ENCODE measurements at places on chromosomes 16 and 17.
A peak's percentile ranks its signal among the peaks of the same experiment; 100 is the strongest.

DNA sequence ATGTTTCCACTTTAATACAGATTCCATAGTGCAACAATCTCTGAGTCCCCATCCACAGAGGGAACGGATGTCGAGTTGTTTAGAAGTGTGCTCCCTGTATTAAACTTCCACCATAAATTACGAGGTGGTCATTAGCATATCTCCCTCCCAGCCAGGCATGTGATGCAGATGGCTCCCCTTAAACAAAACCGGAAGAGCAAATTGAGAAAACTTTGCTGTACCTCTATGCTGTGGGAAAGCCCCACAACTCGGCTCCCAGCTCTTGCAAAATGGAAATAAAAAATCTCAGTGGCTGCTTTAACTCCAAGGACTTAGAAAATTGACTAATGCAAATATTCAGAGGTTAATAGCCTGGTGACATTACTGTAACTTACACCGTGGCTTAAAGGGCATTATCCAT is 290.9 kb downstream of the MAF start:
- DNase-seq, result no peak

- no peak for DNase-seq
Measured at GRCh38 chr16:85963753-85964285, 64.9 kb downstream of the IRF8 start.

DNA sequence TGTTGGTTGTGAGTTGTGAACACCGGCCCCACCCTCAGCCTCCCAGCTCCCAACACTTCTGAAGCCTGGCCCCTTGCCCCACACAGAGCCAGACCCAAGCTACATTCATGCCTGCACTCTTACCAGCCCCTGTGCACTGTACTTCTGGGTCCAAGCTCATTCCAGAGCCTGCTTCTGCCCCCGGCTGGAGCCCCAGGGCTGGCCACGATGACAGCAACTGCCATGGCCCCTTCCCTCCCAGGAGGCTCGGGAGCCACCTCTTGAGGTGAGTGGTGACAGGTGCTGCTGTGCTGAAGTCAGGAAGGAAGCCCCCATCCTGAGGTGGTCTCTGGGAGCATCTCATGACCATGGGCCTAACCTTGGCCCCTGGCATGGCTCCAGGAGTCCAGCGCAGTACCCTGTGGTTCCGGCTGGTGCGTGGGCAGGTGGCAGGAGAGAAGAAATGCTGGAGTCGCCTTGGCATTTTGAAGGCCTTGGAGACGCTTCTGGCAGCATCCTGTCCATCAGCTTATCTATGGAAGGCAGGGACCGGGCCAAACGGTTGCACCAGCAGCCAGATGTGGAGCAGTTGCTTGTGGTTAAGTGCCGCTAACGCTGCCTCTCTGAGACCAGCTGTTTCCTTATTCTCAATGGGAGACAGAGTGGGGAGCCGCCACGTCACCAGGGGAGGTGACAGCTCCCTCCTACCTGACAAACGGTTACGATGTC is 3.9 kb upstream of the CDT1 start:
- DNase-seq, result no peak

DNA sequence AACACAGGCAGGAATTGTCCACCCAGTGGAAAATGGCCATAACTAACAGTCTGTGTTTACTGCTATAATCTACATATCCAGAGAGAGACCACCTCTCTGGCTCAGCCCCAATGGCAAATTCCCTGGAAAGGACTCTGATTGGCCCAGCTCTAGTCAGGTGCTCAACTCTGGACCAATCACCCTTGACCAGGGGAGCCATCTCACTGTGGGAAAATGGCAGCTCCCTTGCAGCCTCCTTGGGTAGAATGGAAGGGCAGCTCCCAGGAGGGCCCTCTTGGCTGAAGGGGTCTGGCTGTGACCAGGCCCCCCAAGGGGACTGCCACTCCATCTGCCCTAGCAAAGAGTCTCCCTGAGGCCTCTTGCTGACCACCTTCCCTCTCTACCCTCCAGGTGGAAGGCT is 3.1 kb downstream of the ALOX15B start:
- DNase-seq, result no peak

DNA sequence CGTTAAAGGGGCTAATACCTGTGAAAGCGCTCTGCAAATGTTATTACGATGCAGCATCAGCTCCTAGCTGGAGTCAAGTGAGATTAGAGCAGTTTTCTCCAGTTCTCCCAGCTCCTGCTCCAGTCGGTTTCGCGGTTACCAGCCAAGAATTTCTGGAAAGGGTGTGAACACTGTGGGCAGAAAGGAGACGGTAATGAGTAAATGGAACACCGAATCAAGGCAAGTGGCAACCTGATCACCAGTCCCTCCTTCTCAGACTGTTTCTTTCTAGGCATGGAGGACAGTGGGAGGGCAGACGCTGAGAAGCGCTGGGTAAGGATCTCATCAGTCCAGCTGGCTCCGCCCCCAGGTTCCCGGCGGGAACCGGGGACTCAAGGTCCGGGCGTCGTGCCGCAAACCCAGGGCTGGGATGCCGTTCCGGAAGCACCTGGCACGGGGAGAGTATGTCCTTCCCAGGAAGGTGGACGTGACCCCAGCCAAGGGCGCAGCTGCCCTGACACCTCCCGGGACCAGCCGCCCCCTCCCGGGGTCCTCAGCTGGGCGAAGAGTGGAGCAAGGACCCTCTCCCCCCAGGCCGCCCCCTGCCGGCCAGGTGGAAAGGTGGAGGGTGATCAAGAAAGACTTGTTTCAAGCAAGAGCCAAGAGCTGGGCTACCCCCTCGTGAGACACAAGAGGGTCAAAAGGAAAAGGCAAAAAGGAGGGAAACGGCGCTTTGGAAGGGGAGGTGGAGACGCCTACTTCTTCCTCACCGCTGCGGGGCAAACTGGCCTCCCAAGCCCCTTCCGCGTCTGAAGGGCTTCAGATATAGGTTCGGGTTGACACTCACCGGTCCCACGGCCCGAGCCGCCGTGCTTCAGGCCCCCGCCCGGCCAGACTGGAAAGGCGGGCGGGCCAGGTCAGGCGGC is 481 bp downstream of the MYO19 start:
- peak; percentile 86 for DNase-seq

- DNase-seq, result no peak
Measured at GRCh38 chr17:69812240-69812837, 262.7 kb upstream of the KCNJ16 start.

GRCh38 chr17:51154176-51154575 is 817 bp downstream of the NME1 start:
- no peak for DNase-seq

- DNase-seq, result no peak
Measured at GRCh38 chr17:79760197-79760906, 17.6 kb upstream of the CBX2 start.

All from D341Med (cell line).